ENCODE measurements at places on chromosomes 11 and 22.
A peak's percentile ranks its signal among the peaks of the same experiment; 100 is the strongest.

DNA sequence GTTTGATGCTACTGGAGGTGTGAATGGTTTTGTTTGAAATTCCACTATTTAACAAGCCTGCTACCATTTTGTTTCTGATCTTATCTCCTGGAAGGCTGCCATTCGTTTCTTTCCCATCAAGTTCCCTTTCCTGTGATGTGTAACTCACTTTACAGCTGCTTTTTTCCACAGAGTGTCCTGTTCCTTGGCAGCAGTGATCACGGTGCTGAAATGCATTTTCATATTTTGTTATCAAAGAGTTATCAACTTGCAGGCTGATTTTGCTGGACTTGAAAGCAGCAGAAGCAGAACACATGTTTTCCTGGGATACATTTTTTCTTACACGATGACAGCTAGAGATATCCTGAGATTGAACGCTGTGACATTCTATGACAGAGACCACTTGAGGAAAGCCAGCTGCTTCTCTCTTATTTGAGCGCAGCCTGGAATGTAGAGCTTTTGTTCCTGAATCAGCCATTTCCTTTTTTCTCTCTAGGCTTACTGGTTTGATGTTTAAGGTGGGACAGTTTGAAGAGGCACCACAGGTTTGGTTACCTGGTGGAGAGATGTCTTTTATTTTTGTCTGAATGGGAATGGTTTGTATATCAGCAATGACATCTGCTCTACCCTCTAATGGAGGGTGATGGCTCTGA lies 34.7 kb downstream of the PRR14L start:
- DNase-seq, result no peak

- DNase-seq, result no peak
Observed at GRCh38 chr11:58636587-58636986, 14.1 kb downstream of the CNTF start.

GRCh38 chr11:29432719-29433325 lies 584.0 kb downstream of the KCNA4 start:
- DNase-seq, result no peak

DNA sequence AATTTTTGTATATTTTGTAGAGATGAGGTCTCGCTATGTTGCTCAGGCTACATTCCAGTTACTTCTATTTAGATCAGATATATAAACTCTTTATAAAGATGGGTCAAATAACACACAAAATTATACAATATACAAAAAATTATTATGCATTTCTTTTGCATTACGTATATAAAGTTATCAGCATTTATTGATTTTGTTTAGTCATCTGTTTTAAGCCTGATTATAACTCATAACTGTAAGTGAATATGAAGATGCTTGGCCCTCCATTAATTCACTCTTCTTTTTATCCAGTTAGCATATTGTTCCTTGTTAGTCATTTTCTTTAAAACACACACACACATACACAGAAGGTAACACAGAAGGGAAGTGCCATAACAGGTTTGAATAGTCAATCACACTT lies 14.5 kb downstream of the AQP11 start:
- DNase-seq, result no peak

DNA sequence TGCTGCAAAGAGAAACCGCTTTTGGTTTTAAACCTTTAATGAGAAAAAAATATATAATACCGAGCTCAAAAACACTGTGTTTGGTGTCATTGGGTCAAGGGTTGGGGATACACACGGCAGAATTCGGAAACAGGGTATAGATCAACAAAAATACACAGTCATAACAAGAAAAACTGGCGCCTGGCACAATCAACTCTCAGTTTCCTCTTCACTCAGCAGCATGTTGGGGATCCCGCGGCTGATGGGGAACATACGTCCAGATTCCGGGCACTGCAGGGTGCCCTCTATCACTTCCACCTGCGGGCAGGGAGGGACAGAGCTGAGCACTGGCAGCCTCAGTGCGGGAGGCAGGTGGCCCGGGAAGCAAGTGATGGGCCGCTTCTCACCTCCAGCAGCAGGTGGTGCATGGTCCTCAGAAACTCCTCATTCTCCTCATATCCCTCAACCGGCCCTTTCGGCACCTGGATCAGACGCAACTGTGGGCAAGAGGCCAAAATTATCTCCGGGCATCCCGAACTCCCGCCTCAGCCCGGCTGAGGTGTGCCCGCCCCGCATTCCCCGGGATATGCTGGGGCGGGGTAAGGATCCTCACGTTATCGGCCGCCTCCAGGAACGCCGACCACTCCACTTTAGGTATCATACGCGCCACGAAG lies 561 bp downstream of the TRMT112 start:
- no peak for DNase-seq

- DNase-seq, result no peak
Observed at GRCh38 chr11:34181251-34181650, 75.8 kb downstream of the NAT10 start.

DNA sequence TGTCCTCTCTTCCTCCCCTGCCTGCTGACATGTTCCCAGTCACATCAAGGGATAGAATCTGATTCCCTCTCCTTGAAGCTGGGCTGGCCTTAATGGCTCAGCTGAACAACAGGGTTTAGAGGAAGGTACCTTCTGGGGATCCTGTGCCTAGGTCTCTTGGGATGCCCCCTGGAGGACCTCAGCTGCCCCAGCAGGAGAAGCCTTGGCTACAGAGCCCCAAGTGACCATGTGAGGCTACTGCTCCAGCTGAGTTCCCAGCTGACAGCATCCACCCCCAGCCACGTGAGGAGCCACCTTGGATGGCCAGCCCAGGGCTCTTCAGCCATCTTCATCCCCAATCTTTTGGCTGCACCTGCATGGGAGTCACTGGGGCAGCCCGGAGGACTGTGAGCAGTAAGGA lies 1499.3 kb downstream of the TBC1D22A start:
- no peak for DNase-seq

GRCh38 chr11:10480026-10480425 lies 25.0 kb downstream of the AMPD3 start:
- DNase-seq, result no peak

DNA sequence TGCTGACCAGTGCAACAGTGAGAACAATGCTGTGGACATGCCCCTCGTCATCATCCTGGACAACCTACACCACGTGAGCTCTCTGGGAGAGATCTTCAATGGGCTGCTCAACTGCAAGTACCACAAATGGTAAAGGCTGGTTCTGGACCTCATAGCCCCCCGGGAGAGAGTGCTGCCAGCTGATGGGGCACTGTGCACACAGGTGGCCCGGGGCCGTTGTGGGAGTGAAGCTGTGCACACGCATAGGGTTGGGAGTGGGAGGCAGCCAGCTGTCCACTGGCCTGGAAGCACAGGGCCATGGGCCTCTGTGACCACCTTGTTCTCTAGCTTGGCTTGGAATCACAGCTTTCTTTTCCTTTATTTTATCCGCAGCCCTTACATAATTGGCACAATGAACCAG lies 57.0 kb downstream of the DBX1 start:
- no peak for DNase-seq

DNA sequence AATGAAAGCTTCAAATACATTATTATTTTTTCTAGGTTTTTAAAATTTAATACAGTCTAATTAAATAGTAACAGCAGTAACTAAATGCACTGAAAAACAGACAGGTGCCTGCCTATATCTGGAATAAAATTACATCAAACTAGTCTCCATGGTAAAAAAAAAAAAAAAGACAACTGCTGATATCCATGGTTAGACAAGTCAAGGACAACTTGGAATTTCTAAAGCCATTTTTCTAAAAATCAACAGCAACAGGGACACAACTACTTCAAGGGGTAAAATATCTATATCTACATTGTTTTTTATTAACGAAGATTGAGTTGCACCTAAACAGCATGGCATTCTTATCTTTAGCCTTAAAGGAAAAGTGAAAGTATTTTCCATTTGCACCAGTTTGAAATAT lies 74.7 kb upstream of the VPREB1 start:
- no peak for DNase-seq

DNA sequence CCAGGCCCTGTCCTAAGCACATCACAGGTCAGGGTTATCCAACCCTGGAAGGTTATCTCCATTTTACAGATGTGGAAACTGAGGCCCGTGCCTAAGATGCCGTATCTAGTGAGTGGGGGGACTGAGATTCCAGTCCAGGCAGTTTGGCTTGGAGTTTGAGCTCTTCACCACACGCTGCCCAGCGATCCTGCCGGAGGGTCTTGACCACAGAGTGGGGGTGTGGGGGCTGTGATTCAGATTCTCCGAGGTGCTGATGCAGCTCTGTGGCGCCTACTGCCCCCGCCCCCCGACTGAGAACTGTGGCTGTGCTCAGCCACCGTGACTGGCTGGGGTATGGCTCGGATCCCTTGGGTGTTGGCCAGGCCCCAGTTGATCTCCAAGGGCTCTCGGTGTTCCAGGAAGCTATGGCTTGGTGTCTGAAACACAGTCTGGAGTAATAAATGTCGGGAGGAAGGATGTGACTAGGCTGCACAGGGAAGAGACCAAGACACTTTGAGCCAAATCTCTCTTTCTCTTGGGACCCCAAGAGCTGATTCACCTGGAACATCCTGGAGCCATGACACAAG lies 60.6 kb upstream of the RASD2 start:
- no peak for DNase-seq

GRCh38 chr22:24423519-24424000 lies 3.8 kb upstream of the ADORA2A start:
- no peak for DNase-seq

GRCh38 chr11:8477680-8478079 lies 116.3 kb downstream of the STK33 start:
- DNase-seq, result no peak

DNA sequence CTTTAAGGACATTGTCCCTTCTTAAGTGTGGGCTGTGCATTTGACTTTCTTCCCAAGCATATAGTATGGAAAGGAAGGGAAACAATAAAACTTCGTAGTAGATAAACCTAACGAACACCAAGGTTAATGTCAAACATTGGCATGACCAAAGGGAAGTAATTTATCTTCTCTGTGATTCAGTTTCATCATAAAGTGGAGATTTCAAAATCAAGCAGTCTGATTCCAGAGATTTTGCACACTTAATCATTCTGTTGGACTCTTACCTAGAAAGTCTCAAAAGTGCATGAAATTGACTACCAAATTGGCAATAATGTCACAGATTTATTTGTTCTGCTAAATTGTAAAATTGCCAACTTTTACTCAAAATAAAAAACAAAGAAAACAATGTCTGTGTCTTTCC lies 559.7 kb downstream of the JRKL start:
- DNase-seq, result no peak

DNA sequence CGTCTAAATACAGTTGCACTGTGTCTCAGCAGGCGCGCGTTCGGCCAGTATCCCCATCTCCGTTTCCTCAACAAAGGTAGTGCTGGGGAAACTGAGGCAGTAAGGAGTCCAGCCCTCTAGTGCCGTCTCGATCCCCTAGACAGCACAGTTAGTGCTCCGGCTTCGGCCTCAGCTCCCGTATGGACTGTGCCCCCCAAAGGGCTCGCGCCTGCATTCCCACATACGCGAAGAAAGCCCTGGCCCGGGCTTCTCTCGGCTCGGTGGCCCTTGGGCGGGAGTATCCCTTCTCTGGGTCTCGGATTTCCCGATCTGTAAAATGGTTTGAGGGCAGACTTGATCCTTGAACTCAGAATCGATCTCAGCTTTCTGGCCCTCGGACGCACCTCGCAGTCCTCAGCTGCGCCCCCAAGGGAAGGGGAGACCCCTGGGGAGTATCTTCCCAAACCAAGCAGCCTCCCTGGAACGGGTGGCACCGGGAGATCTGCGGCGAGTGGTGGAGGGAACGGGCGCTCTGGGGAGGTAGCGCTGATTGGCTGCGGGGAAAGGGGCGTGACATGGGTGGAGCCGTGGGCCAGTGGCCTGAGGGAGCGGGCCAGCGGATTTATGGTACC lies 759 bp upstream of the PEX16 start:
- DNase-seq, result peak; percentile 32

DNA sequence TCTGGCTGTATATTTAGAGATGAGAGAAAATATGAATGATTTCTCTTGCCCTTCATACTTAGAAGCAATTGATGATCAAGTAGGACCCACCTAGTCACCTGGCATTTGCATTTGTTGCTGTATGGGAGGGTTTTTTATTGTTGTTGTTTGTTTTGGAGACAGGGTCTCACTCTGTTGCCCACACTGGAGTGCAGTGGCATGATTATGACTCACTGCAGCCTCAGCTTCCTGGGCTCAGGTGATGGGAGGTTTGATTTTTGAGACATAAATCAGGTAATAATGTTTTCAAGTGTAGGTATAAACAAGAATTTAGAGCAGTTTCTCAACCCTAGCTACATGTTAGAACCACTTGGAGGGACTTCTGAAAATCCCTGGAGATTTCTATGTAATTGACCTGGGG lies 63.0 kb downstream of the TNRC6B start:
- DNase-seq, result no peak

DNA sequence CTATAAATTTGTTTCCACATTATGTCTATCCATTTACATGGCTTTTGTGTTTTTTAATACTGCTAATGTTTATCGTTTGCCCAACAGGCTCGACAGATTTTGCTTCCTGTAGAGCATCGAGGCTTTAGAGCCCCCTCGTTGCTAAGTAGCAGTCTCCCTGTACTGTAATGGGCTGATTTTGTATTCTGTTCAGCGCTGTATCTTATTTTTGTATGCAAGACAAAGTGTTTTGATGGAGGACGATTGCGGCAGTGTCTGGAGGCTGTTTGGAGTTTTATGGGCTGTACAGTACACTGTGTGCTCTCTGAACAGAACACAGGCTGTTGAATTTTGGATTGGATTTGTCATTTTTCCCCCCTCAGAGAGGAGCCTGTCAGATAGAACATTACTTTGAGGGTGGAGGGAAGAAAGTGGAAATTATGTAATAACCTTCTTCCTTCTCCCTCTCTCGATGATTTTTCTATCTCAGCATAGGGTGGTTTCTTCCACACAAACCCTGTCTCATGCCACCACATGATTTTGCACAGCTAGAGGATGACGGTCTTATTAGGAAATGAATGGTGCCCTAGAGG lies 104.4 kb downstream of the ZBTB16 start:
- DNase-seq, result no peak

DNA sequence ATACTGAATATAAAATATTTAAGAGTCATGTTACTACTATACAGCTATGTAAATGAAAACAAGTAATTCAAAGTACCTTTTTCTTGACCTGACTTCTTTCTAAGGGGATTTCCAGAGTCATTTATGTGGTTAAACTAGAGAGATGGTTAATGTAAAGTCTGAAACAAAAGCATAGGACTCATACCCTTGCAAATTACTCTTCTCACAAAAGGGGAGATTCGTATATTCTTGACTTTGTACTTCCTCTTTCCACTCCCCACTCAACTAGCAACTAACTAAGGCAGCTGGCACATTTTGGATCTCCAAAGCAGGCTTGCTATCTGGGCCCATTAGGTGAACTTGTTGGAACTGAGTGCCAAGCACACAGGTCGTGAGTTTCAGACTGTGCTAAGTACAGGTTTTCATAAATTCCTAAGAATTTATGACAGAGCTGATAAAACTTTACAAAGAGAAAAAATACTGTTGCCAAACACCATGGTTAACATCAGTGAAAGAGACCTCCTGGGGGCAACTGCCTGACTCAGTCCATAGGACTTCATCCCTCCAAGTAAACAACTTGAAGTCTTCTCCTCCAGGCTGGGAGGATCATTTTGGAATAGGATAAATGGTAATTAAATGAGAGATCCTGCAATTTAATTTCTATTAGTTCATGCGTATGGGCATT lies 77.0 kb upstream of the DDI1 start:
- DNase-seq, result no peak

DNA sequence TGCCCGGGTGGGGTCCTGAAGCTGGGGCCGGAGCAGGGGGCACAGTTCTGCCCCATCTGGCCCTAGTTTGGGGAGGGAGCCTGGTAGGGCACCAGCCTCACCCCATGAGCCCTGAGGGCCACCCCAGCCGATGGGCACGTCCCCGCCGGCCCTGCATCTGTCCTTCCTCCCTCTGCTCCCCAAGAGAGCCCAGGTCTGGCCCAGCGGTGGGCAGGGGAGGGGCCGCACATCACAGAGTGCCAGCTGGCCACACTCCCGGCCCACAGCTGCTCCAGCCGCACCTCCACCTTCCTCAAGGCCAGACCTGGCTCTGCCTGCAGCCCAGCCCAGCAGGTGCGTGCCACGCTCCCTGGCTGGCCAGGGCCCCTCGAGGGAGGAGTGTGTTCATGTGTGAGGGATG lies 21.6 kb downstream of the BRSK2 start:
- DNase-seq, result no peak
